ENCODE measurements at places on chromosomes 11 and 22.

DNA sequence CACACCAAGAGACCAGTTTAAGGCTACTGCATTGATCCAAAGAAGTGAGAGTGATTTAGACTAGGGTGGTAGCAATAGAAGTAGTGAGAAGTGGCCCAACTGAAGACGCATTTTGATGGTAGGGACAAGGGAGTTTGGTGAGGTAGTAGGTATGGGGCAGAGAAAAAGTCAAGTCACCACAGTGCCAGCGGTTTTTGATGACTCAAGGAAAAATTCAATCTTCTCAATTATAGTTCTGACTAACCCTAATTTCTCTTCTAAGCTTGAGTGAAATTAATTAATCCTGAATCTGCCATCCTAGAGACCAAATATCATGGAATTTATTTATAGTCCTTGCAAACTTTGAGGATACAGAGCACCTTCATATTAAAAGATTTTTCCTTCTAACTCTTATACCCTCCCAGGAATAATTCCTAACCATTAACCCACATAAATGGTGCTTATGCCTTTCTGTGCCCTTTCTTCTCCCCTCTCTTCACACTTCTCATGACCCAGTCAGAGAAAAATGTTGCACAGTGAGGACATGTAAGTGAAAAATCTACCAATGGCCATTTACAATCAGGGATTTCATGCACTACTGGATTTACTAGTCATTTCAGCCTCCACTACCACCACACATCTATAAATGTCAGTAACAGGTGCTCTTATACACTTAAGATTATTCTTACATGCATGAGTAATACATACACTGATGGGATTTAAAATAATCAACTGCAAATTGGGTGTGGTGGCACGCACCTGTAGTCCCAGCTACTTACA, 45.9 kb upstream of the ARHGAP32 start:
- no peak for DNase-seq

DNA sequence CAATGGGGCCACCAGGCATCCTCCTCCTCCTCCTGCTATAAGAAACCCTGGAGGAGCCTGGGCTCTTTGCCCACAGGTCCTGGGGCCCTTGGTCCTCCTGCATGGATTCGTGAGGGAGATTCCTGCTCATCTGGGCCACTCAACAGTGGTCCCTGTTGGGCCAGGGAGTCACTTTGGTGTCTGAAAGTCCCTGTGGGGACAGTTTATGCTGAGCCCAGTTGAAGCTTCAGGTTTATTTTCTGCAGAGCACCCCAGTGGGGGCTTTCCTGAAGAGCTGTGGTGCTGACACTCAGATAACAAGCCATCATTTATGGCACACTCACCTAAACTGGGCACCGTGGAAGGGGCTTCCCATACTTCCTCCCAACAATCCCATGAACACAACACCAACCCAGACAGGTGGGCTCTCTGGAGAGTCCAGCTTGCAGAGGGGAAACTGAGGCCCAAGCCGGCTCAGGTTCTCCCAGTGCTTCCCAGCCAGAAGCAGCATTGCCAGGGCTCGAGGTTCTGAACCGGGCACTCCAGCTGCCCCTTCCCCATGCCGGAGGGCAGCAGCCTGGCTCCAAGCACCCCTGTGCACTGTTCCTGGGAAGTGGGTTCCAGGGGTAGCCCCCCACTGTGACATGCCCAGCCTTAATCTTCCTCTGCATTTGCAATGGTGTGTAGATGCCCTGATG, 91.3 kb downstream of the MYEOV start:
- no peak for DNase-seq

DNA sequence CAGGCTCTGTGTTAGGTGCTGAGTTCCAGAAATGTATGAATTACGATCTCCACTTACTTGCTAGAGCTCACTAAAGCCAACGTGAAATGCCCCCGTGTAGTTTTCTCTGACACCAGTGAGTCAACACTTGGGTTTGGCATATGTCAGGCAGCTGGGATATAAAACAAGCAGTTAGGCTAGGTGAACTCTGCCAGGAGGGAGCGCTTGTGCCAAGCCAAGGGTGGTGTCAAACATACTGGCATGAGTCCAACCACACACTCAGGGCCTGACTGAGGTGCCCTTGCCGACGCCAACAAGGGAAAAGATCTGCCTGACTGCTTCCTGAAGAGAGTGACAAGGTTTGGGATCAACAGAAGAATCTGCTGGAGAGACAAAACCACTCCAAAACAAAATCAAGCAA, 167.8 kb upstream of the NARS2 start:
- DNase-seq: no peak

DNA sequence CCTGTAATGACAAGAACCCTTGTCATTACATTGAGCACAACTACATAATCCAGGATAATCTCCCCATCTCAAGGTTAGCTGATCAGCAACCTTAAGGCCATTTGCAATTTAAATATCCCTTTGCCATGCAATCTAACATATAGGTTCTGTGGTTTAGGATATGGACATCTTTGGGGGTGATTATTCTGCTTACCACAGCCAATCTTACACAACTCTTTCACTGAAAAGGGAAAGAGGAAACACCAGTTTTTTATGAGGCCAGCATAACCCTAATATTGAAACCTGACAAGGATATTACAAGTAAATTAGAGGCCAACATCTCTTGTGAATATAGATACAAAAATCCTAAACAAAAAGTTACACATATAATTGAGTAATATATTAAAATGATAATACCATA, 78.5 kb downstream of the CYP2R1 start:
- no peak for DNase-seq

- no peak for DNase-seq
Measured at GRCh38 chr11:28871090-28871489, 762.9 kb downstream of the METTL15 start.

GRCh38 chr22:41821471-41822316, 11.2 kb upstream of the SREBF2 start:
- DNase-seq: no peak

Data from CD4-positive, alpha-beta T cell treated with Interleukin-15 for 1 hour (primary cell).